Fibroblast of lung (primary cell): ENCODE measurements at places on chromosomes 5 and 9. TPM values are rescaled to one million over a fixed set of nuclear protein-coding genes. Genes with fewer than 3 reads are reported as not detected.

DNA sequence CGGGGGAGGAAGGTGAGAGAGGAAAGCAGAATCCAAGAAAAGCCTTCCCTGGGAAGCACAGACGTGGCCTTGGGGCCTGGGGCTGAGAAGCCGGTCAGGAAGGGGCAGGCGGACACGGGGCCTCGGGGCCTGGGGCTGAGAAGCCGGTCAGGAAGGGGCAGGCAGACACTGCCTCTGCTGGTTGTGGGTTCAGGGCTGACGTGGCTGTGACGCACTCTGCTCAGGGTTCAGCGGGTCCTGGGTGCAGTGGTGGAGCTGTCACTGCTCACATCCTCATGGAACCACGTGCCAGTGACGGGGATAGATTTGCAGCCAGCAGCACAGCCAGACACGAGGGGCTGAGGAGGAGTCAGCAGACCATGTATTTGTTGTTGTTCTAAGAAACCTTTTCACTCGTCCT lies 12.8 kb downstream of the PAEP start:
- no peak for DNase-seq

- DNase-seq = peak; percentile 62
Measured at GRCh38 chr5:177479774-177480173, 6.3 kb upstream of the DBN1 start.

GRCh38 chr9:13395156-13395555 lies 115.7 kb upstream of the MPDZ start:
- DNase-seq = peak; percentile 24

- peak; percentile 49 for DNase-seq
Measured at GRCh38 chr9:134515026-134515821, 126.4 kb upstream of the COL5A1 start.

DNA sequence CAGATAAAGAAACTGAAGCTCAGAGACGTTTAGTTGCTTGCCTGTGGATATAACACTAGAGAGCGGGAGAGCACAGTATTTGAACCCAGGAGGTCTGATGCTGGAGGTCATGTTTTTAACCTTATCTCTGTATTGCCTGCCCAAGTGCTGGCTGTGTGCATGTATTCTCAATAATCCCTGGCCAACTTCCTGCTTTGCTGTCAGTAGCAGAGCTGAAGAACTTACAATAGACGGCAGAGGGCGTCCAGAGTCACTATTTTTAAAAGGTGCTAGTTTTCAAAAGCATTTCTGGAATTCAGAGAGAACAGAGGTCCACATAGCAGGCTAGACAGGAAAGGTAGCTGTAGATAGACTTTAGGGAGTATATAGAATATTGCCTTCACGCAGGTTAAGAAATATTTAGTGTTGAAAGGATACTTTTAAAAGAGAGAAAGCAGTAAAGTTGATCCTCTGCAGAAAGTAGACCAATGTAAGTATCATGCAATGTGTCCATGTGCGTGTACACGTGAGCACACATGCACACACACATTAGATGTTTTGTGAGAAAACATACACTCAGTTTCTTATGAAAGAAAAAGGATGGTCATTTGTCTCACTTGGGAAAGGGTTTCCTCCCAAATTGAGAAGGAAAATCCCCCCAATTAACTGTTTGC lies 46.3 kb downstream of the PTCD2 start:
- peak; percentile 82 for DNase-seq

- DNase-seq = peak; percentile 32
Measured at GRCh38 chr5:96426831-96427230, 6.2 kb downstream of the PCSK1 start.

GRCh38 chr5:61800450-61800849 lies 468.4 kb downstream of the ZSWIM6 start:
- no peak for DNase-seq

- no peak for DNase-seq
Measured at GRCh38 chr5:143738417-143739401, 73.3 kb upstream of the HMHB1 start.

DNA sequence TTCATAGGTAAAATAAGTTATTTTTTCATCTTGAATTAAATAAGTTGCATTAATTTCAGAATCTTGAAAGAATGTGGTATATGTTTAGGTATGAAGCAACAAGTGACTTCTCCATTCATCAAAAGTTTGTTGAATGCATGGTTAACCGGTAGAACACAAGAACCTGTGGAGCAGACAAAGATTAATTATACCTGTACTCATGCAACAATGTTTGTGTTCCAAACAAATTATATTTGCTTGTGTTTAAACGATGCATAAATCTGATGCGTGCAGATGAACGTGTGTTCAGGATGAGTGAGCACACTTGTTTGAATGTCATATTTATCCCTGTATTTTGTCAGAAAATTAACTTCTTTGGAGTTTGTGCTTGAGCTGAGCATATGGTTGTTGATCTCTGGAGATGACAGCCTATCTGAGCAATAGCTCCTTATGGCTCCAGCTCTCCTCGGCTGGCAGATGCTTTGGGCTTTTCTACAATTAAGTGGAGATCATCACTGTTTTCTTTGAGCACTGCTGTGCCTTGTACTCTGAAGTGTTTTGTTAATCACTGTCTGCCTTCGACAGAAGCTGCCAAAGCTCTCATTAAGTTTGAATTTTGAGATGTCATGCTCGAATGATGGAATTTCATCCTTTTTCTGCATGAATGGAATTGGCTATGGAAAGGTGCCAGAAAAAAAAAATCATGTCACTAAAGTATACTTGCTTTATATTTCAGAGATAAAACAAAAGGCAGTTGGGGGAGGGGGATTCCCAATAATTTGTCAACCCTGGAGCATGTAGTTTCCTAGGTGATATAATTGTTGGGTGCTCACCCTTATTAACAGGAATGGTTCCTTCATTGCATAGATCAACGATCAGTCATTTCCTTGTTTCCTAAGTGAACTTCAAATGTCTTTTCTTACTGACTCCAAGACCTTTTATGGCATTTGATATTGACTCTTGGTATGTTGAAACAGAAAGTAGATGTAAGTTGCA lies 502.5 kb upstream of the ARRDC3 start:
- DNase-seq = no peak

GRCh38 chr5:177553671-177554429 lies 513 bp downstream of the FAM193B start:
- no peak for DNase-seq

- DNase-seq = no peak
Measured at GRCh38 chr5:78237911-78238310, 56.6 kb downstream of the AP3B1 start.

GRCh38 chr5:22505891-22506290 lies 347.3 kb downstream of the CDH12 start:
- no peak for DNase-seq

DNA sequence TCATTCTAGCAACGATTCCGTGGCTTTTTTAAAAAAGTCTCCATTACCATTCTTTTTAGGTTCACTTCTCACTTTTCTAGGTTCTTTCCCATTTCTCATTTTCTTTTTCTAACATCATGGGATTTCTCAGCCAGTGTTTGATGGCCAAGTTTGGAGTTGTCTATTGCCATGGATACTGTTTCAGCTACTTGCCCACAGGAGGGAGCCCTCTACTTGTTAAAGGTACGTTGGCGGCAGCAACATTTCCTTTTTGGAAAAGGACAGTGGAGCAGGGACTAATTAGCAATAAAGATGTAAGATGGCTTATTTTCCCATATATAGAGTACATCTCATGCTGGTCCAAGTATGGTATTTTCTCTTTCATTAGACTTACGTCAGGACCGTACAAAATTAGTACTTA lies 2257.5 kb upstream of the C9orf72 start:
- DNase-seq = peak; percentile 3

- DNase-seq = peak; percentile 94
Measured at GRCh38 chr5:41414598-41414997, 95.8 kb downstream of the PLCXD3 start.

- no peak for DNase-seq
Measured at GRCh38 chr9:131807144-131807983, 67.5 kb upstream of the RAPGEF1 start.

DNA sequence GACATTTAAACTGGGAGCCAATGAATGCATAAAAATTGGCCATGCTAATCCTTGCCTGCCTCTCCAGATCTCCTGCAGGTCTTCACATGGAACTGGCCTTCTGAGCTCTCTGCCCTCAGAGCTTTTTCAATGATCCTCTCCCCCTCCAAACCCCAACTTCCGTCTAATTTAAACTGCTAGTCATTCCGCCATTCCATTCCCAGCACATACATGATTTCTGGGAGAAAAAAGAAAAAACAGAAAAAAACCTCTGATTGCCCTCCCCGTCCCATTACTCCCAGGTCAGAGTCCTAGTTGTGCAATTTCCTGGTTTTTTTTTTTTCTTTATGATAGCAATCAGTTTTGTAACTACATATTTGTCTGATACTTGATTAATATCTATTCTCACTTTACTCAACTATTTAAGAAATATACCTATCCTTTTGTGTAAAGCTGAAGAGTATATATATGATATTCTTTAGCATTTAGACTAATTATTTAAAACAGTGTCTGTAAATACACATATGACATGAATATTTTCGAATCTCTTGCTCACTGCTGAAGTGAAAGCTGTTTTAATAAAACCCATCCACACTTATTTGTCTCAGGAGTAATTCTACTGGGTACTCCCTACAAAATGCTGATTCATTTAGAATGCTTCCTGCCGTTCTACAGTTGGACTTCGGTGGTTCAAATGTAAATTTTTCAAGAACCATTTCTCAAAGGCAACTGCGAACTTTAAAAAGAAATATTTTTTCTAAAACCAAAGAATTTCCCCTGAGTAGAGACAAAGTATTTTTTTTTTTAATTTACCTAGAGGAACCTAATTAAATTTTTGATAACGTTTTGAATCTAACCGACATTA lies 1.6 kb downstream of the HINT1 start:
- DNase-seq = peak; percentile 48

DNA sequence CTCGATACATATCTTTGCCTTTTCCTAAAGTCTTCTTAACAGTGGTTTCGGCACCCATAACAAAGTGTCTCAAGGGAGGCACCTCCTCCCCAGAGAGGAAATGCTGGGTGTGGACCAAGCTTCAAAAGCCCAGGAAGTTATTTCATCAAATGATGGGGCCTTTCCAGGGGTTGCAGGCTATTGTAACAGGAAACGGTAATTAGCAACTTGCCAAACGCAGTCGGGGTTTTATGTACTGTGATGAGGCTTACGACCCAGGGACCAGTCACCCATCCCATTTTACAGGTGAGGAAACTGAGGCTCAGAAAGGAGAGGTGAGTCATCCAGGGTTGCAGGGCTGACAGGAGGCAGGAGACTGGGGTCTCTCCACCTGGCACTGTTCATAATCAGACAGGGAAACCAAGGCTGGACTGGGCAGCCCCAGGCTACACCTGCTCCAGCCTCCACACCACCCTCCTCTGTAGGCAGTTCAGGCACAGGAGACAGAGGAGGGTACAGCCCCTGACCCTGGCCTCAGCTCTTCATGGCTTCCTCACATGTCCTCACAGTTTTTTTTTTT lies 30.0 kb upstream of the SUSD3 start:
- DNase-seq = no peak

DNA sequence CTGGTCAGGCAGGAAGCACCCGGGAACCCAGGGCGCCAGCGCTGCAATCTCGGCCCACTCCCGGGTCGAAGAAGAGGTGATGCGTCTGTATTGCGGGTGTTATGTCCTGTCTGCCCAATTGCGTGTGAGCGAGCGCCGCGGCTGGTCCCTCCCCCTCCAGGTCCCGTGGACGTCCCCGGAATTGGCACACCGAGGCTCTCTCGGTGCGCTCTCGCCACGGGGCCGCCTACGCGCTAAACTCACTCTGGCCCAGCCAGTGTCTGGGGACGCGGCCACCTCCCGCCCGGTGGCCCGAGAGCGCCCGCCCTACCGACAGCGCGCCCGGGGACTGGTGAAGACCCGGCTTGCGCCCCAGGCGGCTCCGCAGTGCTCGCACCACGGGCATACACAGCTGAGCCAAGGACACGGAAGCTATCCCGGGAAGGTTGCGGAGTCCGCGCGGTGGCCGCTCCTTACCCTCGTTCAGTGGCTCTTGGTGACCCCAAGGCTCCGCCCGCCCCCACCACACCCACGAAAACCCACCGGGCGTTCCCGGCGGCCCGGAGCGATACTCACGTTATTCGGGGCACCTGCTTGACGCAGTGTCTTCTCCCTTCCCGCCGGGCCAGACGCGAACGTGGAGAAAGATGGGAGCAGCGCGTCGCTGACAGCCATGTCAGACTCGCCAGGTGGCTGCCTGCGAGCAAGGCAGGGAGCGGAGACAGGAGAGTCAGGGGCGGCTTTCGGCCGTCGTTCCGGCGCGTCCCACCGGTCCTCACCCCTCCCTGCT lies 1.0 kb downstream of the KLF4 start:
- peak; percentile 33 for DNase-seq

DNA sequence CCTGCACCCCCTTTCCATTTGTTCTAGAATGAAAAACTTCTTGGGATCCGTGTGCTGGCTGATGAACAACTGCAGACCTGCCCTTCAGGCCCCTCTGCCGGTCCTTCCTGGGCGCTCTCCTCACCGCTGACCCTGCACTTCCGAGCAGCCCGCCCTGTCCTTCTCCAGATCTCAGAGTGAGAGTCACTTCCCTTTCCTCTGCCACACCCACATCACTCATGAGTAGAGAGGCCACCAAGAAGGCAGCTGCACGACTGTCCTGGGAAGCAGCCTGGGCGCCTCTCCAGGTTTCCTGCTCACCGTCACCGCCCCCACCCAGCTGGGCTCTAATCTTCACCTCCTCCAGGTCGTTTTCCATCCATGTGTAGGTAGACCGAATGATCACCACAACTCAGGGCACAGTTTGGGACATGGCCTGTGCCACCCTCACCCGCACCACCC lies 35.0 kb upstream of the NSMF start:
- no peak for DNase-seq

DNA sequence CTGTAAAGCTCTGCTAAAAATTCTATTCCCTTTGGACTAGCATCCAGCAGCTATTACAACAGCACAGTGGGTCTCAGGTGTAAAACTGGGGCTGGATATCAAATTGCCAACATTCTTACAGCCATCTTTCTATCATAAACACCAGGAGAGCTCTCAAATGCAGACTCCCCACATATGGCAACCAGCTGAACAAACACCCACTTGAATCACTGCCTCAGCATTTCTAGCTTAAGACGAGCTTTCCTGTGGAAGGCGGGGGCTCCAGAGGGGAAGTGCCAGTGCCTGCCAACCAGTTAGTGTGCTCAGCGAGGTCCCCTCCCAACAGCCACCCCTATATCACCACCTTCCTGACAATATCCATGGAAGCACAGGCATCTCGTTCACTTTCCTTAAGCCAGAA lies 62.2 kb downstream of the IPPK start:
- peak; percentile 90 for DNase-seq

DNA sequence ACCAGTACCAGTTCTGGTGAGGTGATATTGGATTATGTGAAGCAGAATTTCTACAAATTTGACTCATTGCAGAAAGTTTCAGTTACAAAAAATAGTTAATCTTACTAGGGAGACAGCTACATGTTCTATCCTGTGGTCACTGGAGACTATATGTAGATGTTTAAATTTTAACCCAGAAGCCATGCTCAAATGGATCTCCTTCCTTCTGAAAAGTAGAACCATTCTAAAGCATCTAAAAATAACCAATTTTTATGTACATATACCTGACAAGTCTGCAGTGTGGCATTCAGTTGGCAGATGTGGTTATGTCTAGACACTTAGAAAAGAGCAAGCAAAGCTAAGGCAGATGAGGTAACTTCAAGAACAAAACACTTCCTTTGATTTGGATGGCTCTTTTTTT lies 65.5 kb upstream of the POU4F3 start:
- DNase-seq = no peak

GRCh38 chr9:34989946-34990635 lies 546 bp downstream of the DNAJB5 start:
- DNase-seq = peak; percentile 52

PLPP7 gene
- total RNA-seq = 8.2 and 9.4 TPM in 2 replicates

IFNA13 gene
- total RNA-seq = not detected in 2 replicates

SPINK5 gene
- not detected in 2 replicates for total RNA-seq

FAM200C gene
- 4.9 and 5.3 TPM in 2 replicates for total RNA-seq

C9orf85 gene
- total RNA-seq = 13.4 and 17.3 TPM in 2 replicates

DMRT3 gene
- not detected in 2 replicates for total RNA-seq

ST8SIA4 gene
- total RNA-seq = 0.26 and 0.33 TPM in 2 replicates

CD180 gene
- total RNA-seq = not detected in 2 replicates
